ENCODE measurements at places on chromosomes 2 and 18.

DNA sequence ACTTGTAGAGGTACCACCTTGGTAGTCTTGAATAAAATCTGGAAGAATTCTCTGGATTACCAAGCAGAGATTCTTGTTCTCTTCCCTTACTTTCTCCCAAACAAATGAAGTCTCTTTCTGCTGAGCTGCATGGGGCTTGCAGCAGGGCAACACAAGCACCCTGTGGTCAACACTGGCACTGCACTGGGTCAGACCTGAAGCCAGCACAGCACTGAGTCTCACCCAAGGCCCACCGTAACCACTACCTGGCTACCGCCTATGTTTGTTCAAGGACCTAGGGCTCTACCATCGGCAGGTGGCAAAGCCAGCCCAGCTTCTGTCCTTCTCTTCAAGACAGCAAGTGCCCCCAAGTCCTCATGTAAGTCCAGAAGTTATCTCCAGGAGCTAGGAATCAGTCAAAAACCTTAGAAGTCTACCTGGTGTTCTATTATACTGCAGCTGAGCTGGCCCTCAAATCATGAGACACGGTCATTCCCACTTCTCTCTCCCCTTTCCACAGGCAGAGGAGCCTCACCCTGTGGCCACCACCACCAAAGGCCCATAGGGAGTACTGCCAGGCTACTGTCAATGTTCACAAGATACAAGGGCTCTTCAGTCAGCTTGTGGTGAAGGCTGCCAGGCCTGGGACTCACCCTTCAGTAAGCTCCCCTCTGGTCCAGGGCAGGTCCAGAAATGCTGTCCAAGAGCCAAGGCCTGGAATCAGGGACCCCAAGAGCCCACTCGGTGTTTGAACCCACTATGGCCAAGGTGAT, 18.4 kb downstream of the VPS54 start:
- DNase-seq: no peak

DNA sequence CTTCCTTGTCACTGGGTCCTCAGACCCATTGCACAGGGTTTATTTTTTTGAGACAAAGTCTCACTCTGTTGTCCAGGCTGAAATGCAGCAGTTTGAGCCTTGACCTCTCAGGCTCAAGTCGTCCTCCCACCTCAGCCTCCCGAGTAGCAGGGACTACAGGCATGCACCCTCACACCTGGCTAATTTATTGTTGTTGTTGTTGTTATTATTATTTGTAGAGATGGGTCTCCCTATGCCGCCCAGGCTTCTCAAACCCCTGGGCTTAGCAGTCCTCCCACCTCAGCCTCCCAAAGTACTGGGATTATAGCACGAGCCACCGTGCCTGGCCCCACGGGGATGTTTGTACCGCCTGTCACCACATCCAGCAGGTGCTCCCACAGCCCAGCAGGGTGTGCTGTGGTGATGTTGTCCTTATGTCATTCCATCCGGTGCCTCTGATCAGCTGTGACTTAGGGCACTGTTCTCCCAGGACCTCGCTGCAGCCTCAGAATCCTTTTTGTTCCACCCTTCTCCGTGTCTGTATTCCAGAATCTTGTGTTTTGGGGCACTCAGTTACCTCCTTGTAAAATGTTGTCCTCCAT, 182.3 kb downstream of the INO80D start:
- DNase-seq: no peak

- no peak for DNase-seq
These were observed 65.6 kb downstream of the KCNG2 start for GRCh38 chr18:79863161-79864005.

- DNase-seq: no peak
These were observed 399.4 kb downstream of the SOCS6 start for GRCh38 chr18:70688286-70688685.

DNA sequence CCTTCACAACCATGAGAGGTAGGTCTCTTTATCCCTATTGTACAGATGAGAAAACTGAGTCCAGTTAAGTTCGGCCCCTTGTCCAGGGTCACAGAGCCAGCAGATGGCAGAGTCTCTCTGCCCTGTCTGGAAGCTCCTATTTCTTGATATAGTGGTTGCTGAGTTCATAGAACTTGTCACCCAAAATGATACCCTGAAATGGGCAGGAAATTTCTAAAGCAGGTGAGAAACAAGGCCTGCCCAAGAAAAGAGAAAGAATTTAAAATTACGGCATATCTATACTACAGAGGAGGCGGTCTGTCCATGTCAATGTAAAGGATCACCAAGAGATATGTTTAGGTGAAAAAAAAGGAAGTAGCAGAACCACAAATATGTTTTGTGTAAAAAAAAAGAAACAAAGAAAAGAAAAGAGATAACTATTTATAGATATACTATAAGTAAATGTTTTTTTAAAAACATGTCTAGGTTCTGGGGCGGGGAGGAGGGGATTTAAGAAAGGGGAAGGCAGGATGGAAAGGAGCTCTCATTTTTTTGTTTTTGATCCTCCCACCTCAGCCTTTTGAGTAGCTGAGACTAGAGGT, 39.8 kb downstream of the MYO7B start:
- no peak for DNase-seq

DNA sequence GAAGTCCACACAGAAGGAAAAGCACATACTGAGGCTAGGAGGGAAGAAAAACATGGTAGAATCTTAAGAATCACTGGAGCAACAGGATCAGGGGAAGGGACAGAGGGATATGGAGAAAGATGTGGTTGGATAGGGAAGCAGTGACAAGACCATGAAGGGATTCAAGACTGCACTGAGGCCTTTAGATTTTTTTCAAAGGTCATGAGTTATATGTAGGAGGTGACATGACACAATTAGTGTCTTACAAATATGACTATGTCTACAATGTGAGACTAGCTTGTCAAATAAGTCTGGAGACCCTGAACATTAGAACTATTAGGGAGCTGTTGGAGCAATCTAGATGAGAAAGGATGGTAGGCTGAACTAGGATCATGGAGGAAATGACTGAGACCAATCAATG, 1130.3 kb upstream of the ZEB2 start:
- DNase-seq: no peak

Measured in stimulated activated CD8-positive, alpha-beta memory T cell treated with anti-CD3 and anti-CD28 coated beads, Interleukin-2, amount 100 ng/mL, for 48 hours (primary cell).